ENCODE measurements at places on chromosomes 4 and X.

DNA sequence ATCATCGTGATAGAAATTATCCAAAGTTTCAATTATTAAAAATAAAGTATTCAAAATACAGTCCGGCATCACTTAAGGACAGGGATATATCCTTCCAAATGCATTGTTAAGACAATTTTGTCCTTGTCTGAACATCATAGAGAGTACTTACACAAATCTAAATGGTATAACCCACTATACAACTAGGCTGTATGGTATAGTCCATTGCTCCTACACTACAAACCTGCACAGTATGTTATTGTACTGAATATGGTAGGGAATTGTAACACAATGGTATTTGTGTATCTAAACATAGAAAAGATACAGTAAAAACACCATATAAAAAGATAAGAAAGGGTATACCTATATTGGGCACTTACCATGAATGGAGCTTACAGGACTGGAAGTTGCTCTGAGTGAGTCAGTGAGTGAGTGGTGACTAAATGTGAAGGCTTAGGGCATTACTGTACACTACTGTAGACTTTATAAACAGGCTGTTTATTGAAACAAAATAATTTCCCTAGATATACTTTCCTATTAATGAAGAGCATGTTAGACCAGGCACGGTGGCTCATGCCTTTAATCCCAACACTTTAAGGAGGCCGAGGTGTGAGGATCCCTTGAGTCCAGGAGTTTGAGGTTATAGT lies 44.8 kb upstream of the PTPN13 start:
- no peak for DNase-seq

GRCh38 chr4:115219862-115220261 lies 106.4 kb upstream of the NDST4 start:
- no peak for DNase-seq

DNA sequence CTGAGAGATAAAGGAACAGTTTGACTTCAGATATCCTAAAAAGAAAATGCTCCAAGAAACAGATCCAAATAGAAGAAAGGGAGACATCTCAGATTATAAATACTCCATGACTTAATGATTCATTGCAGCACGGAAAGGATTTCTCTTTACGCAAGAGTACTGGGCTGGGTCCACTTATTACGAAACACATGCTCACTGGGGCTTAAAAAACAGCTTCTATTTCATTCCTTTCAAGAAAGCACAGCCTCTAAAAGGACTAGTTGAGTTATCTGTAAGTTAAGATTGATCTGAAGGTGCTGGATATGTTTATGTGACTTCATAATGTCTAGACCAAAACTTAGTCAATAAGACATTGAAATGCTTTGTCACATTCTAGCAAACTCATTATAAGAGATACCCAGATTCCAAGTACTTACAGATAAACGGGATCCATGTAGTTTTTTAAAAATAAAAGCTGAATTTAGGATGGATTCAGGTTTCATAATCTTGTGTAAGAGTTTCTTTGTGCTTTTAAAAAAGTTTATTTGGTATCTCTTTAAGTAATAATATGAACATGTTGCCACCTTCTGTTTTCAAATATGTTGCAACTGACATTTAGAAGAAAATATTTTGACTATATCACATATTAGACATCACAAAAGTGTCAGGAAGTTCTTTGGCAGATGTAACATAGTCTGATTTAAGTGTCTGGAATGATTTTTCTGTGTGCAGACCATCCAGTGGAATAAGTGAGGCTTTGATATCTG lies 109.5 kb upstream of the MYOZ2 start:
- DNase-seq = peak; percentile 78

GRCh38 chr4:122652379-122652778 lies 31.5 kb upstream of the IL21 start:
- DNase-seq = no peak

- no peak for DNase-seq
These were observed 1304.4 kb upstream of the PCDH7 start for GRCh38 chr4:29415771-29416170.

- no peak for DNase-seq
These were observed 2.5 kb upstream of the SLC2A9 start for GRCh38 chr4:10023806-10024205.

DNA sequence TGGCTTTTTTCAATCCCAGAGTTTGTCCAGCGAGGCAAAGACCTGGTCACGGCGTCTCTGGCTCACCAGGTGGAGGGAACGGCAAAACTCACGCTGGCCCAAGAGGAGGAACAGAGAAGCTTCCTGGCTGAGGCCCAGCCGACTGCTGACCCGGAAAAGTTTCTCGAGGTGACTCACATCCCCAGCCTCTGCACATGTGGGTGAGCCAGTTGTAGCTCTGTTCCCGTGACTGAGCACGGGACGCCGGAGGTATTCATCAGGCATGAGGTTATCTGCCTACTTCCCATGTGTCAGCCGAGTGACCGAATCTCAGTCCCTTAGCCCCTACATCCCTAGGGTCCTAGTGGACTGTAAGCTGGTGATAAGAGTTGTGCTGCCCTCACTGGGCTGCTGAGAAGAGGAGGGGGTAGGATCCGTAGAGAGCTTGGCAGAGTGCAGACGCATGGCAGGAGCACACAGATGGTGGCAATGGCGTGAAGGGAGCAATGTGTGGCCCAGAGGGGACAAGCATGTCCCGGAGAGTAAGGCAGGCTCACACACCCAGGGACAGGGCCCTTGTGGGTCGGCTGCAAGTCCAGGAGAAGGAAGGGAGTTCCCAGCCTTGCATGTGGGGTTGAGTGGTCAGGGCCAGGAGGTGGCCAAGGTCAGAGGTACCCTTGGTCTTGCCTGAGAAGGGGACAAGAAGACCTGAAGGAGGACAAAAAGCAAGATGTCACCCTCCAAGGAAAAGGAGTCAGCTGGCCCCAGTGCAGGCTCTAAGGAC lies 42.9 kb downstream of the EVC start:
- DNase-seq = peak; percentile 51

GRCh38 chr4:57371671-57372070 lies 261.5 kb upstream of the IGFBP7 start:
- DNase-seq = no peak

- no peak for DNase-seq
These were observed 373.1 kb downstream of the NAF1 start for GRCh38 chr4:162793571-162793970.

Measured in right atrium auricular region (tissue), 2 donors.